ENCODE measurements at places on chromosomes 6 and 20. TPM values are rescaled to one million over a fixed set of nuclear protein-coding genes. Genes with fewer than 3 reads are reported as not detected.

FLRT3 gene
- total RNA-seq, result 3.0 TPM

ZNF165 gene
- total RNA-seq, result 3.0 TPM

SMOC2 gene
- 1.9 TPM for total RNA-seq

PNRC1 gene
- total RNA-seq, result 66.7 TPM

GSTA1 gene
- total RNA-seq, result 1.6 TPM

PACSIN1 gene
- not detected for total RNA-seq

HSD17B8 gene
- 27.3 TPM for total RNA-seq

SNX5 gene
- 63.0 TPM for total RNA-seq

OPN5 gene
- total RNA-seq, result not detected

HRH3 gene
- total RNA-seq, result not detected

MYH7B gene
- total RNA-seq, result not detected

FHL5 gene
- total RNA-seq, result 1.8 TPM

VTA1 gene
- total RNA-seq, result 36.4 TPM

PMEPA1 gene
- 2.7 TPM for total RNA-seq

LPIN3 gene
- total RNA-seq, result 15.7 TPM

RBBP8NL gene
- 5.1 TPM for total RNA-seq

CST4 gene
- not detected for total RNA-seq

DEFB132 gene
- total RNA-seq, result not detected

LY6G5C gene
- total RNA-seq, result 0.72 TPM

PSORS1C1 gene
- 0.20 TPM for total RNA-seq

HSPA1L gene
- total RNA-seq, result 0.44 TPM

EDN1 gene
- 0.76 TPM for total RNA-seq
